Jurkat, Clone E6-1 (cell line): ENCODE measurements at places on chromosomes 13 and 19.

- DNase-seq: no peak
Observed at GRCh38 chr13:112743451-112744167, 53.8 kb downstream of the ATP11A start.

DNA sequence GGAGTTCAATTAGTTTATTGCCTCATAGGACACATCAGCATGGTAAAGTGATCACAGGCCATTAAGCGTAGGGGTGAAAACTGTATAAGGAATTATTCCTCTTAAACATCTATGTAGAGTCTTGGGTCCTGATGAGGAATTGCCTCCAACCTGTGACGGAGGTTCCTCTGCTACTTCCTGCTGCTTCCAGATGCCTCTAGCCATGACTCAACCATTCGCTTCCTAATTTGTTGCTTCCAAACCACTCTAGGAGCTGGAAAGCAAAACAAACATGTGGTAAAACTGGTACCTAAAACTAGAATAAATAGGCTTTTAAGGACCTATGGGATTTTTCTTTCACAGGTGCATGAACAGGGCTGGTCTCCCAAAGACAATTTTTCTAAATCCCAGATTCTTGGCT, 253.8 kb downstream of the KLF12 start:
- DNase-seq: no peak

- no peak for DNase-seq
Observed at GRCh38 chr13:100106005-100106404, 17.1 kb downstream of the PCCA start.

DNA sequence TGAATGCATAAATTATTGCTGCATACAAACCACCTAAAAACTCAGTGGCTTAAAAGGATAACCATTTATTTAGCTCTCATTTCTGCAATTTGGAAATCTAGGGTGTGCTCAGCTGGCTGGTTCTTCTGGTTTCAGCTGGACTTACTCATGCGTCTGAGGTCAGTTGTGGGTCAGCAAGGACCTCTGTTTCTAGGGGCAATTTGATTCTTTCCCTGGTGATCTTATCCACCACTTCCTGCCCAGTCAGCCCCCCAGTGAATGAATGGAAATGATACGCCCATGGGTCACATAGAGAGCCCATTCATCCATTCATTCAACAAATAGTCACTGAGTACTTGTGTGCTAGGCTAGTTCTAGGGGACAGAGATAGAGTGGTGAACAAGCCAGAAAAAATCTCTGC, 9.9 kb downstream of the FXYD5 start:
- DNase-seq: no peak
